ENCODE measurements at places on chromosomes 2 and 18. TPM values are rescaled to one million over a fixed set of nuclear protein-coding genes. Genes with fewer than 3 reads are reported as not detected.

The KATNAL2 gene
- total RNA-seq: 4.8 TPM

The TRMT61B gene
- 11.7 TPM for total RNA-seq

The KYNU gene
- 15.2 TPM for total RNA-seq

The L3MBTL4 gene
- total RNA-seq: 0.20 TPM

The CFAP210 gene
- total RNA-seq: not detected

The GKN1 gene
- not detected for total RNA-seq

The CCDC148 gene
- total RNA-seq: 0.37 TPM

The ITGB6 gene
- under 0.01 TPM for total RNA-seq

The ACTR2 gene
- total RNA-seq: 62.1 TPM

The VAMP8 gene
- total RNA-seq: 0.59 TPM

The DSG4 gene
- total RNA-seq: not detected

The C2orf80 gene
- total RNA-seq: not detected

The CIAO1 gene
- total RNA-seq: 112 TPM

The POTEF gene
- total RNA-seq: not detected

The TLX2 gene
- under 0.01 TPM for total RNA-seq

The SULT6B1 gene
- not detected for total RNA-seq

The TCF23 gene
- total RNA-seq: not detected

The ROCK2 gene
- total RNA-seq: 31.6 TPM

The PLB1 gene
- 0.39 TPM for total RNA-seq

The AQP4 gene
- not detected for total RNA-seq

The SGPP2 gene
- not detected for total RNA-seq

The EDAR gene
- not detected for total RNA-seq

The CXCR4 gene
- not detected for total RNA-seq

The MYOM1 gene
- total RNA-seq: under 0.01 TPM

The EEF1B2 gene
- 978 TPM for total RNA-seq

The DYNC2LI1 gene
- 15.4 TPM for total RNA-seq

The HOXD13 gene
- not detected for total RNA-seq

The IL1A gene
- not detected for total RNA-seq

The UNC80 gene
- total RNA-seq: not detected

The GTF3C2 gene
- total RNA-seq: 54.9 TPM

The FAM98A gene
- 108 TPM for total RNA-seq

The SLC5A7 gene
- total RNA-seq: not detected

The KLHL30 gene
- total RNA-seq: under 0.01 TPM

The NEU4 gene
- not detected for total RNA-seq

Measured in subcutaneous preadipocyte (primary cell).